Stimulated activated CD4-positive, alpha-beta T cell treated with anti-CD3 and anti-CD28 coated beads, Interleukin-12 subunit alpha, Interleukin-12 subunit beta, amount 100 ng/mL, for 24 hours (primary cell): ENCODE measurements at places on chromosomes 13 and 19.

DNA sequence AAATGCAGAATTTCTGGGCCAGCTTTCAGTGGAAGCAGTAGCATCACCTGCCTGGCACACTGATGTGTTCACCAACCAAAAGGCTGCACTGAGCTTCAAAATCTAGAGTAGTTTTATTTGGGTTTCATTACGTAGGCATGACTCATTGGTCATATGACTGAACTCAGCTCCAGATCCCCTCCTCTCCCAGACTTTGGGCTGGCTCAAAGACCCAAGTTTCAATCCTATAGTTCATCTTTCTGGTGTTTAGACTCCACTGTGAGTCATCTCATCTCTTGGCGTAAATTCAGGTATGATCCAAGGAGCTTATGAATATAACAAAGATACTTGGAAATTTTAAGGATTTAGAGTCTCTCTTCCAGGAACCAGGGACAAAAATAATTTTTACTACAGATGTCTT lies 17.7 kb downstream of the ZMYM5 start:
- no peak for DNase-seq

GRCh38 chr19:3033595-3034405 lies 4.7 kb upstream of the TLE2 start:
- DNase-seq = no peak

DNA sequence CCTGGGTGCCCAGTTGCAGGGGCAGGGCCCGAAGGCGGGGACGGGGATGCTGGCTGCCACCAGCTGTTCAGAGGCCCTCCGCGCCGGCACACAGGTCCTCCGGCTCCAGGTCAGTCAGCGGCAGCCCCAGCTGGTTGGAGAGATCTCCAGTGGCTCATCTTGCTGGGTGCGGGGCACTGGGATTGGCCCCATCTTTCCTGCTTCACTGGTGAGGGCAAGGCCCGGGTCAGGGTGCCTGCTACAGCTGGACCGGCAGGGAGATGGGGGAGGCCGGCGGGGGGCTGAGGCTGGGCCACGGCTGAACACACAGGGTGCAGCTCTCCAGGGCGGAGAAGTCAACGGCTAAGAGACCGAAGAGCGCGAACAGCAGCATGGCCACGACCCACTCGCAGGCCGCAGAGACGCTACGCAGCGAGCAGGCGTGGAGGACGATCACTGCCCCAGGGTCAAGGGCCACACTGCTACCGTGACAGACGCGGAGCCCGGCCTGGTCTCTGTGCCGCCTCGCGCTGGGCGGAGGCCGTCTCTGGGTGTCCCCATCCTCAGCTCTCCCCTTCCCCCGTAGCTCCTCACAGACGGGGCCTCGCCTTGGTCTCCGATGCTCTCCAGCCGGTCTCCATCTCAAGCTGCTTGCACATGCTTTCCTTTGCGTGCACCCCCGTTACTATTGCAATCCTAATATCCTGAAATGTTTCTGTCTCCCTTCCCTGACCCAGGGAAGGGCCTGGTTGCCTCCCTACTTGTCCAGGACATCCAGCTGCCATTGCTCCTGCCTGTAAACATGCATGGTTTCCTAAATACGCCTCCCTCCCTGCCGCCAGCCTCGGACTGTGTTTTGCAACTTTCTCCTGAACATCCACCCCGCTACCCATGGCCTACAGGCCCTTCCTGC lies 12.3 kb downstream of the TMEM150B start:
- DNase-seq = no peak

DNA sequence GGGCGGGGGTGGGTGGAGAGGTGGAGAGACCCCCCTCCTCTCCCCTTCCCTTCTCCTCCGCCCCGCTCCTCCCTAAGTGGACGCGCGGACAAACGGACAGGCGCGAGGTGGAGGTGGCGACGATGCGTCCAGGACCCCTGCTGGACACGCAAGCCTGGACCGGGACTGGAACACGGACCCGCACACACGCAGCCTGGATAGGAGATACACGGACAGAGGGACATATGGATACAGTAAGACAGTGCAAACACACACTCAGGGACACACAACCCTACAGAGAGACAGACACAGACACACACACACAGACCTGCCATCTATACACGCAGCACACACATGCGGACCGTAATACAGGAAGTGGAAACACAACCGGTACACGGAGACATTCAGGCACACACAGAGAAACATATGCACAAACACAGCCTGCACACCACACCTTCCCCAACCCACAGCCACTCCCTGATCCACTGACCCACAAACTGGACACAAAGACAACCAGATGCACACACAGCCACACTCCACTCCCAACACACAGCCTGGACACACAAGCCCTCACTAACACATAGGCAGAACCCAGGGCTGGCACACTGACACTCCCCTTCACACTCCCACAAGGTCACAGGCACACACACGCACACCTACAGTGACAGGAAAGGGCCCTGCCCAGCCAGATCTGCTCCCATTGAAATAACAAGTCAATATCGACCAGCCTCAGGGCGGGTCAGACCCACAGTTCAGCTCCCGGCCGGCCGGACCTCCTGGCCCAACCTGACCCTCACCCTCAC lies 696 bp upstream of the ERFL start:
- no peak for DNase-seq

GRCh38 chr13:99991828-99992775 lies 10.5 kb downstream of the ZIC2 start:
- no peak for DNase-seq

DNA sequence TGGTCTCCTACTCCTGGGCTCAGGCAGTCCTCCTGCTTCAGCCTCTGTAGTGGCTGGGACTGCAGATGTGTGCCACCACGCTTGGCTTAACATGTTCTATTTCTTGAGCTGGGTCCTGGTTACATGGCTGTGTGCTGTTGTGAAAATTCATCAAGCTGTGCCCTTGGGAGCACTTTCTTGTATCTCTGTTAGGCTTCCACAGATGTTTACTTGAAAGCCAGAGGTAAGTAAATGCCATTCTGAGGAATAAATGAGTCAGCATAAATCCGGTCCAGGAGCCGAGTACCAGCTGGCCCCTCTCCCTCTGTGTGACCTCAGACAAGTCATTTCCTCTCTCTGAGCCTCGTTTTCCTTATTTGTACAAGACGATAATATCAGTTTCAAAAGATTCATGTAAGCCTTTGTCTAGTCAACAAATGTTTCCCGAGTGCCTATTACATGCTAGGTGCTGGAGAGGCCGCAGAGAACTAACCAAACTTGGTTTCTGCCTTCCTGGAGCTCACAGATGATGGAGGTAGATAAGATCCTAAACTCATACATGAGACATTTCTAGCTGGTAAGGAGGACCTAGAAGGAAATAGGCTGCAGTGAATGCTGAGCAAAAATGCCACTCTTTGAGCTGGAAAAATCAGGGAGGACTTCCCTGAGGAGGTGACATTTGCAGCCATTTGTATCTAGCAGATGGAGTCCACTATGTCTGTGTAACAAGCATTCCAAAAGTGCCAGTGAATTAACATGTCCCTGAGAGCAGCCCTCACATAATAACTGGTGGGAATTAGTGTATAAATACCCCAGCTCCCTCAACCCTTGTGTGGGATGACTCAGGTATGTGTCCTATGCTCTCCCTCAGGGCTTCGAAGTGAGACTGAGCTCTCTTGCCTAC lies 2.7 kb upstream of the RASAL3 start:
- DNase-seq = no peak

GRCh38 chr13:46679369-46680120 lies 117.4 kb downstream of the ESD start:
- DNase-seq = no peak

DNA sequence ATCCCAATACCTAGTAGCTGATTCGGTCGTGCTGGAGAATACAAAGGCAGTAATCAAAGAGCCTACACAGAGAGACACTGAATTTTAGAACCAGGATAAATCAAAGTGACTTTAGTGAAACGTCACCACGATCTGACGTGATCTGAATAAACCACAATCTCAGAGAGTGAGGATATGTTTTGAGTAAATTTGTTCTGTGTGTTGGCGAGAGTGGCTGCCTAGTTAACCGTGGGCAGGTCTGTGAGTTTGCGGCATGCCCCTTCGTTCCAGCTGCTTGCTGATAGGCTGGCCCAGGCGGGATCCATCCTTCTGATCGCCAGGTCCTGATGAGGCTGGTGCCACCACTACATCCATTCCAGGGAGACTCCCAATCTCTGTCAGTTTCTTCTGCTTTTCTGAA lies 40.4 kb downstream of the LRCH1 start:
- no peak for DNase-seq

DNA sequence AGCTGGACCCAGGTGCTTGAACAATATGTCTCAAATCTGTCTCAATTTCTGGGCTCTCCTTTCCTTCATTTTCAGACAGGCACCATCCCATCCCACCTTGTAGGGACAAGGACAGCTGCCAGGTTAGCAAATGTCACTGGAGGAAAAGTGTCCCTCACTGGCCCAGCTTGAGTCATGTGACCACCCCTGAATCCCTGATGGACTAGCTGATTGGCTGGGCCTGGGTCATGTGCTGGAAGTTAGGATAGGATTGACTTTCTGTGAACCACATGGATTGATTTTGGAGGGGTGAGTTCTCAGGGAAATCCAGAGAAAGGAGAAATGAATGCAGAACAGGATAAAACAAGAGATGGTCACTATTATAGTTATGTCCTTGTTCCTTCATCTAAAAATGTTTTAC lies 28.2 kb upstream of the FXYD3 start:
- no peak for DNase-seq

- DNase-seq = no peak
Measured at GRCh38 chr13:49248622-49249002, 887 bp downstream of the CDADC1 start.

DNA sequence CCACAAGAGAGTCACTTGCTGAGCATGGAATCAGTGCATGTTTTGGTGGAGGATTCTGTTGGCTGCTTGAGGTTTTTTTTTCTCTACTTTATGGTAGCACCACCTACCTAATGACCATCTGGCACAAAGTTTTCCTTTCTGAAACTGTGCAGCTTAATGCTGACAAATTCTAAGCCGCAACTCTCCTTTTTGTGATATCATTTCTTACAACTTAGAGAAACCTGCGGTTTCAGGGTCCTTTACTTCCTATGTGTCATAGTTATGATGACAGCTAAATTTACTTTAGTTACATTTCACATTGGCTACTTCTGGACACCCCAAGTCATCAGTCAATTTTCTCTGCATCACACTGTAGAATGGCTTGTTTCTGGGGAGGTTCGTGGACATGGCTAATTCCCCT lies 115.4 kb upstream of the TMTC4 start:
- no peak for DNase-seq

GRCh38 chr13:111316161-111316730 lies 4.2 kb upstream of the TEX29 start:
- DNase-seq = no peak

- no peak for DNase-seq
Measured at GRCh38 chr13:23678795-23679194, 108.6 kb downstream of the TNFRSF19 start.
